ENCODE measurements at places on chromosomes 2 and 18.

DNA sequence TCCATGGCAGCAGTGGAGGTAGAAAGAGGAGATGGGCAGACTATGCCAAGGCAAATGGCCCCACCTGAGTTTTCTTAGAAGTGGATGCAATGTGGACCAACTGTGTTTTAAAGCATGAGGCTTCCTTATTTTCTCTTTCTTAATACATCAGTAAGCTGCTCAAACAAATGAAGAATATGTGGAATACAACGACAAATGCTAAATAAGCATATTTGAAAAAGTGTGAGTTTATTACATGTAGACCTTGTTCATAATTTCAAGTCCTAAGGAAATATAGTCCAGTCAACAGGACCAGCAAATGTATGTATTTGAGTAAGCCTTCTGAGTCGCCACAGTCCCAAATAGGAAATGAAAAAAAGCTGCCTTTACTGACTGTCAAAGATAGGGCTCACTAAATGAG, 177.8 kb downstream of the PRPF40A start:
- DNase-seq, result no peak

DNA sequence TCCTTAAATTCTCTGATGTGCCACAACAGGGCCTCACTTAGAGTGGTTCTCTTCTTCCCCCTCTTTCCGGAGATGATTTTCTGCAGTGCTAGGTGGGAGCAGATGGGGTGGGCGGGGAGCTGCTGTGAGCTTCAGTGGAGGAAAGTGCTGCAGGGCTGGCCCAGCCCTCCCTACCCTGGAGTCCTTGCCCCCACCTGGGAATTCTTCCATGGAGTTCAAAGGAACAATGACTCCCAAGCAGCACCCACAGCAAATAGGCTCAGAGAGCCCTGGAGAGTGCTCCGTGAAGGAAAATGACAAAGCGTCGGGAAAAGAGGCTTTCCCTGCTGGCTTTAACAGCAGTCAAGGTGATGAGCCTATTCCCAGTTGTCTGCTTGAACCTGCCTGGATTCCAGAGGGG, 28.8 kb downstream of the LOXHD1 start:
- no peak for DNase-seq

GRCh38 chr2:102932501-102932900, 170.7 kb downstream of the TMEM182 start:
- DNase-seq, result no peak

- DNase-seq, result no peak
Observed at GRCh38 chr2:25363733-25364132, 22.0 kb upstream of the DNMT3A start.

DNA sequence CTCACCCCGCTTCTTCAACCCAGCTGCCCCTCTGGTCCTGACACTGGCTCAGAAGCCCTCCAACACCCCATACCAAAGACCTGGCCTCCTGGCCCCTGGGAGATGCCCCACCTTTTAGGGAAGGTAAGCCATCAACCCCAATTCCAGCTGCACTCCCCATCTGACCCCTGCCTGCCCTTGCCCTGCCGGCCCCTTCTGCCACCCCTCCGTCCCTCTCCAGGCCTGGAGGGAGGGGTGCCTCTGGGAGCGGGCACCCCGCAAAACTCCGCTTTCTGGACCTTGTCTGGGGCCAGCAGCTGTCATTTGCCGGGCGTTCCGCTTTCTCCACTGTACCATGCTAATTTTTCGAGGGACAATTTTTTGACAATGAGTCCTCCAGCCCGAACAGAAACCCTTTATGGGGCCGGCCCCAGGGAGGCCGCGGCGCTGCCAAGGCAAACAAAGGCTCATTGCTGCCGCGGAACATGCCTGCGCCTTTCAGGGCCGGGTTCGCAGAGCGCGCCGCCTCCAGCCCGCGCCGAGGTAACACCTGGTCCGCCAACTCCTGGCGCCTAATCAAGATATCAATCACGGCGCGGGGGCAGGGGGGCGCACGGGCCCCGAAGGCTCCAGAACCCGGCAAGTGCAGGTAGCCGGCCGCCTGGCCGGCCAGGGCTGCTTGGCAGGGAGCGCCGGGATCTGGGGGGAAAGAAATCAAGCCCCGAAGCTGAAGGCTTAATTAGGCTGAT, 96.0 kb downstream of the INHBB start:
- peak; percentile 34 for DNase-seq

DNA sequence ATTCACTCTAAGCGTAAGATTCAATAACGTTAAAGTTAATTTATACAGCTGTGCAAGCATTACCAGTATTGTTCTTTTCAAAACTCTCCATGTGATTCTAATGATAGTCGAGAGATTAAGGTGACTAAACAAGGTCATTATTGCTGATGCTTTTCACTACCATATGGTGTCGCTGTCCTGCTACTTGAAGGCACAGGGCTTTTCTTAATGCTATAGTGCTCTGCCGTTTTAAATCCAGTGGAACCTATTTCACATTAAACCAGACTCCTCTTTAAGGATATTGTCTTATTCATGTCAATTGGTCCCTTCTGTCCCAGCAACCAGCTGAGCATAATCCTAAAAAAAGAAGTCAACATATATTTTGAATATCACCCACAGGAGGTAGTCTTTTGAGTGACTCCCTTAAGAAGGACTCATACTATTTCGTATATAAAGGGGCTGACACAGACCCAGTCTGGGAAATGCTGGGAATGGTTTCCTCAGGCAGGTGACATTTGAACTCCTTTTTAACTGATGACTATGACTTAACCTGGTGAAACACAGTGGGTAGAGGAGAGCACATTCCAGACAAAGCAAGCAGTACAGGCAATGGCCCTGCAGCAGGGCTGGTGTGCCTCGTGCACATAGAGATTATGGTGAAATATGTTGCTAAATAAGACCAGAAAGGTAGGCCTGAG, 53.9 kb upstream of the CYTIP start:
- peak; percentile 6 for DNase-seq

DNA sequence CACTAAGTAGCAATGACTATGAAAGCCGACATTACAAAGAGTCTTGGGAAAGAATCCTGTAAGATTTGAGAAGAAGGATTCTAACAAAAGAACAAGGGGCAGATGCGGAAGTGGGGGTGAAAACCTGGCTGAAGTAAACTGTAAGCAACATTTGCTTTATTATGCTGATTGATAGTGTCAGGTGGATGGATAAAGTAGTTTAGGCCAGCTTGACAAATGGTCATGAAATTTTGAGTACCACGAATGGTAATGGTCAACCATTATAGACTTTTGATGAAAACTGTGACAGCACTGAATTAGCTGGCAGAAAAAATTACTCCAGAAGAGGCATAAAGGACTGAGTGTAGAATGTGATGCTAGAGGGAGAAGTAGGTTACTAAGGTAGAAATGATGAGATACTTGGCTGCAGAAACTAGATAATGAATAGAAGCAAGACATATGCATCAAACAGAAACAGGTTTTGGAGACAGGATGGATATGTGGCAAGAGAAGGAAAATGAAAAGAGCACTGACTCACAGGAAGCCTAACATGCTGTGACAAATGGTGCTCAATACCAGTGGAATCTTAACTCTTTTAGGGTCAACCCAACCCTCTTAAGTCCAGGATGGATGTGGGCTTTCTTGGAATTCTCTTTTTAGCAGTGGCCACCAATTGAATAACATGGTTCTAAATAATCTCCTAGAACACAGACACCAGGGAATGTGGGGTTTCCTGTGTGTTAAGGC, 6.8 kb downstream of the THUMPD2 start:
- DNase-seq, result no peak

- DNase-seq, result no peak
Observed at GRCh38 chr2:26382564-26382963, 19.2 kb upstream of the DRC1 start.
